Foreskin keratinocyte (primary cell): ENCODE measurements at places on chromosomes 5 and 9.
A peak's percentile ranks its signal among the peaks of the same experiment; 100 is the strongest.

GRCh38 chr9:70205366-70206020, 53.3 kb upstream of the SMC5 start:
- peak; percentile 75 for DNase-seq

- DNase-seq = no peak
Measured at GRCh38 chr9:93340091-93340490, 111.4 kb upstream of the FAM120A start.

DNA sequence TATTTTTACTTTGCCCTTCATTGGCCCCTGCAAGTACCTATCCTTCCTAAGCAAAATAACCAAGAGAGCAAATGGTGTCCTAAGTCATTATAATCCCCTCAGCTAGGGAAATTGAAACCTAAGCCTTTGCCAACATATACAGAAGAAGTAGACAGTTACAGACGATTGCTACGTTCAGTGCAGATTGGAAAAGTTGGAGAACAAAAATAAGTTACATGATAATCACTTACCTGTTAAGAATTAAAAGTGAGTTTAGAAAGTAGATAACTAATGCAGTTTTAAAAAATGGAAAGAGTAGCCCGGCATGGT, 244.8 kb downstream of the MPDZ start:
- DNase-seq = no peak

DNA sequence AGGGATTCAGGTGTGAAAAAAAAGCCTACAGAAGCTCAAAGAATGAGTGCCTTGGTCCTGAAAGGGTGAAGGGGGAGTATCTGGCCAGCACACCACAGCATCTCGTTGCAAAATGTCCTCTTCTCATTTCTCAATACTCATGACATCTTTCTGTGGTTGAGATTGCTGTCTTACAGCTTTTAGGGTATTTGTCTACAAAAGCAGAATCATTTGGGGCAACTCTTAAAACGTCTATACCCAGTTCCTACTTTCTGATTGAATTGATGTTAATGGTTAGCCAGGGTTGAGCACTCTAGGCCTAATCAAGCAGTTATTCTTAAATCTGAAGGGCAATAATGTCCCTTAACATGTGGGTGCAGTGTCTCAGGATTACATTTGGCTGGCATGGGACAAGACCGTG, 21.2 kb upstream of the PCSK5 start:
- no peak for DNase-seq

DNA sequence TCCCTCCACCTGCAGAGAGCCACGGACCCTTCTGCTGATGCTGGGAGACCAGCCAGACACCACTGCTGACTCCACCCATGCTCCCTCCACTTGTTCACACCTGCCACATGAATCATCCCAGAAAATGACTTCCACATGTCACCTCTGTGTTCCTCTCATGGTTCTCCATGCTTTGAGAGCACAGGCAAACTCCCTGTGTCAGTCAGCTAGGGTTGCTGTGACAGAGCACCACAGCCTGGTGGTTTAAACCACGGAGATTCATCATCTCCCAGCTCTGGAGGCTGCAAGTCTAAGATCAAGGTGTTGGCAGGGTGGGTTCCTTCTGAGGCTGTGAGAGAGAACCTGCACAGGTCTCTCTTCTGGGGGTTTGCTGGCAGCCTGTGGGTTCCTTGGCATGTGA, 381.4 kb downstream of the GADD45G start:
- DNase-seq = no peak

DNA sequence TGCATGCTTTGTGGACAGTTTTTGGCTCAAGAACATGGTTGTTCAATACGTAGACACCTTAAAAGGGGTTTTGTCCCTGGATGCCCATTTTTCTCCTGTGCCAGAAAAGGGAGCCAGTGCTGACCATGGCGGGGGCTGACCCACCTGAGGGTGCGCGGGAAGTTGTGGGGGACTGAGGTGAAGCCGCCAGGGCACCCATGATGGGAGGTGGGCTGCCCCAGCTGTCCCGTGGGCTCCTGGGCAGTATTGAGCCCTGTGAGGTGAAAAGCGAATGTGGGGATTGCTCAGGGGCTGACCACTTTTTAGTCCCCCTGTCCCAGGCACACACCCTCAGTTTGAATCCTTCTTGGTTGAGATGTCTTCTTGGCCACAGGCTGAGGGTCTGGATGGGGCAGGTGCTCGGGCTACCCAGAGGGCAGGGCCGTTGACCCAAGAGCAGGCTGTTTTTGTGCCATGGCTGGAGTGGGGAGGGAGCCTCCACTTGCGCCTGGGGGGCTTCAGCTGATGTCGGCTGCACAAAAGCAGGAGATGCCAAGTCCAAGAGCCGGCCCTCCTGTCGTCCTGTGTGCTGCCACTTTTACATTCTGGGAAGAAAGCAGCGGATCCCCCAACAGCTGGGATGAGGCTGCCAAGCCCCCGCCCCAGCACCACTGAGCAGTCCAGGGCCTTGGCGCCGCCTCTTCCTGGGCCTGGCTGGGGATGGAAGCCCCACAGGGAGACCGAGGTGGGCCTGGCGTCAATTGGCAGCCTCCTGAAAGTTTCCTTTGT, 120.1 kb downstream of the WNK2 start:
- DNase-seq = no peak

DNA sequence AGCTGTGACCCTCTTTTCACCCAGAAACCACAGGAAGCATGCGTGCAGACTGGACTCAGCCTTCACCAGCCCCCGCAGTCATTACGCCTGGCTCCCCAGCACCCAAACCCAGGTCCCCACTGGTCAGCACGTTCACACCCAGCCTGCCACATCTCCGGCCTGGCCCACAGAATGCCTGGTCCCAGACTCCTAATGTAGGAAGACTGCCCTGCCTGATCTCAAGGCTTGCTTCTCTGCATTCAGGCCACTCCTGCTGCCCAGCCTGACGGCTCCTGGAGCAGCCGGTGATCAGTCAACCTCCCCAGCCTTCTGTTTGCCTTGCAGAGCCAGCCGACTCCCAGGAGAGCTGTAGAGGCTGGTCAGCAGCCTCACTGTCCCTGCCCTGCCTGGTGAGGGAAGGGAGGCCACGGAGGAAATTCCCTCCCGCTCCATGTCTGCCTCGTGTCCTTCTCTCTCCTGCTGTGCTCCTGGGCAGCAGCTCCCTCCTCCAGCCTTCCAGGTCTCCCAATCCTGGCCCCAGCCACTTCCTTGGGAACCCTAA, 25.4 kb downstream of the ADAMTS2 start:
- no peak for DNase-seq

DNA sequence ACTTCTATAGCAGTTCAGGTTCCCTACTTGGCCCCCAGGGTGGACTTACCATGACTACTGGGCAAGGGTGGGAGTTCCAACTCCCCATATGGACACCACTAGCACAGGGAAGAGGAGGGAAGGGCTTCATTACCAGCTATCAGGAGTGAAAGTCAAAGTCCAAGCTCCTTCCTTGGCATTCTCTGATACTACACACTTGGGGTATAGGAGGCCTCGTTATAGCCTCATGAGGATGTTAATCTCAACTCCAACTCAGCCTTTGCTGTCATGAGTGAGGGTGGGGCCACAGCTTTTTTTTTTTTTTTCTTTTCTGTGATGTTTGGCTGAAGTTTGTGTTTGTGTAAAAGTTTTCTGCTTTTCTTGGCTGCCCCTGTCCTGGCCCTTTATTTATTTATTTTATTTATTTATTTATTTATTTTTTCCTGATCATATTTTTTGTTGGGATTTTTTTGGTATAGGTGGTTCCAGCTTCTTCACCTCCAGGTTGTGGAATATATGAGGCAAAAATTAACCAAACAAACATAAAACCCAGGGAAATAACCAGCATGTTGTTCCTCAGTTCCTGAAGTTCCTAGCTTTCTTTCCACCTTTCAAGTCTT, 8.7 kb downstream of the GARIN3 start:
- no peak for DNase-seq

- no peak for DNase-seq
Measured at GRCh38 chr5:3004361-3005080, 253.0 kb upstream of the IRX2 start.

DNA sequence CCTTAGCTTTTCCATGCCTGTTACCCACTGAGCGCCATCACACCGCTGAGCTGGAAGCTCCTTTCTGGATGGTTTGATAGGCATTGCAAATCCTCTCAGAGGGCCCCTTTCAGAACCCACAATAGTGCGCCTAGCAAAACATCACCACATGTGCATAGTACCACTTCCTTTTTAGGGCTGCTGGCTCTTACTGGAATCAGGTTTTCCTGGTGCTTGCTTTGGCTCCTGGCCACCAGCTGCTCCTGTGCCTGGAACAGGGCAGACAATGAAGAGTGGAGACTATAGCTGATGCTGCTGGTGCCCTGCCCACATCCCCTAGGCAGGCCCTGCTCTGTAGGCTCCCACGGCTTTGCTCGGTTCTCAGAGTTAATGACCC, 163.6 kb upstream of the SEMA6A start:
- DNase-seq = no peak

GRCh38 chr5:176902911-176903664, 3.9 kb upstream of the HK3 start:
- no peak for DNase-seq

- no peak for DNase-seq
Measured at GRCh38 chr5:170327168-170327567, 29.6 kb upstream of the LCP2 start.

GRCh38 chr5:36948041-36948440, 71.5 kb downstream of the NIPBL start:
- DNase-seq = peak; percentile 77

- DNase-seq = no peak
Measured at GRCh38 chr5:151595411-151595826, 4.3 kb upstream of the FAT2 start.

DNA sequence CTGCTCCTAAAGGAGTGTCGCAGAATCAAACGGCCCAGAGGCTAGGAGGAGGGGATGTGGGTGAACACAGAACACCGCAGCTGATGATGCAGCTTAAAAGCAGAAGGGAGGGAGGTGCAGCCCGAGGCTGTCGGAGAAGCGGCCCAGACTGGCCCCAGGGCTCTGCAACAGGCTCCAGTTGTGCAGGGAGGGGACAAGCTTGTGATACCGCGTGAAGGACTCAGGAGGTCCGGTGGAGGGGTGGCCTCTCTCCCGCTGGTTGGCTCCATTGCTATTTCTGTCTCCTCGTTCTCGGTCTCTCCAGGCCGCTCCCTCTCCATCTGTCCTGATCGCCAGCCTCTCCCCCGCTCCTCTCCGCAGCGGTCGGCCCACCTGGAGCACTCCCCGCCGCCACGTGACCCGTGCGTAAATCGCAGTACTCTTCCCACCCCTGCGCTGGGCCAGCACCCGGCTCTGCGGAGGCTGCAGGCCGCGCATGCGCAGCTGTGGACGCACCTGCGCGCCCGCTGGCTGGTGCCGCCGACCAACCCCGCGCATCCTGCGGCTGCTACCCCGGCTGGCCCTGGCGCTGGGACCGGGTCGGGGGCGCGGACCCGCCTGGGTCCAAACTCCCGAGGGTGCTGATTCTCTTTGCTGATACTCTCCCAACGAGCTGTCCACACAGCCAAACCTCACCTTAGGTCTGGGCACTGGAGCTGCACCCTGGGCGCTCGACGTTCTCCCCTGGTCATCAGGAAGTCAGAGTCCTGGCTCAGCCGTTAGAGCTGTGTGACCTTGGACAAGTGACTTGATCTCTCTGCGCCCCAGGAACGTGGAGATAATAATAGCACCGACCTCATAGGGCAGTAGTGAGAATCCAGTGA, 3.7 kb upstream of the STXBP1 start:
- peak; percentile 61 for DNase-seq

GRCh38 chr5:132829742-132830435, 558 bp downstream of the SHROOM1 start:
- peak; percentile 48 for DNase-seq

GRCh38 chr9:106869458-106869857, 6.5 kb downstream of the ZNF462 start:
- DNase-seq = no peak

DNA sequence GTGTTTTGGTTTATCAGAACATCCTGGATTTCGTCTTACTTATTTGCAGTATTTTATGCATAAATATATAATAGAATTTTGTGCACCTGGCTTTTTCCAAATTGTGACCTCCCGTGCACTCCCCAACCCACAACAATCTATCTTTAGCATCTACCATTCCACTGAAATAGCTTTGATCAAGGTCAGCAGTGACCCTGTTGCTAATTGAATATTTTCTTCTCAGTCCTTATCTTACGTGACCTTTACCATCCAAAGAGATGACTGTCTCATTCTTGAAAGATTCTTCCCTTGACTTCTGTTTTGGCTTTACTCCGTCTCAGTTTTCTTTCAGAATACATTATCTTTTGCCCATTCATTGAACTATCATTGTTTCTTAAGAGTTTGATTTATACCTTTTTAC, 18.4 kb downstream of the NDUFS4 start:
- DNase-seq = no peak

GRCh38 chr9:128835246-128836210, 5.9 kb upstream of the SPOUT1 start:
- DNase-seq = no peak

- DNase-seq = no peak
Measured at GRCh38 chr9:19470567-19470966, 61.8 kb downstream of the ACER2 start.

DNA sequence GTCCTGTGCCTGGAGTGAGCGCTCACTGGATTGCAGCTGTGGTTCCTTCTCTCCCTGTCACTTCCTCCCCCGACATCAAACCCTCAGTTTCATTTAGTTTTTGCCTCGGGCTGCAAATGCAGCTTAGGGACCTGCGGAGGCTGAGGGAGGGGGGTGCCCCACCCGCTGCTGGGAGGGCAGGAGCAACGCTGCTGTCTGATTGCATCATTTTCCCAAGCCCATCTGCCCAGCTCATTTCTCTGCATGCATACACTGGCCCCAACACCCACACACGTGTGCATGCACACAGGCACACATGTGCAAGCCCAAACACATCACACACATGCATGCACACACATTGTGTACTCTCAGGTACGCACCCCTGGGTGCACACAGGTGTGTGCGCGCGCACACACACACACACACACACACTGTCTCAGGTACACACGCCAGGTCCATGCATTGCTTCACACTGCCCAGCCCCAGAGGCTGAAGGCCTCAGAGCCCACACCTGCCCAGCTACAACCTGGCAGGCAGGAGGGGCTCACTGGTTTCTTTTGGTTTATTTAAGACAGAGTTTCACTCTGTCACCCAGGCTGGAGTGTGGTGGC, 3.4 kb downstream of the ASS1 start:
- peak; percentile 28 for DNase-seq

GRCh38 chr5:131389096-131389868, 125.4 kb downstream of the CDC42SE2 start:
- no peak for DNase-seq

- peak; percentile 33 for DNase-seq
Measured at GRCh38 chr9:18333157-18333556, 140.8 kb upstream of the ADAMTSL1 start.

GRCh38 chr5:78533356-78533755, 115.2 kb downstream of the LHFPL2 start:
- DNase-seq = no peak

DNA sequence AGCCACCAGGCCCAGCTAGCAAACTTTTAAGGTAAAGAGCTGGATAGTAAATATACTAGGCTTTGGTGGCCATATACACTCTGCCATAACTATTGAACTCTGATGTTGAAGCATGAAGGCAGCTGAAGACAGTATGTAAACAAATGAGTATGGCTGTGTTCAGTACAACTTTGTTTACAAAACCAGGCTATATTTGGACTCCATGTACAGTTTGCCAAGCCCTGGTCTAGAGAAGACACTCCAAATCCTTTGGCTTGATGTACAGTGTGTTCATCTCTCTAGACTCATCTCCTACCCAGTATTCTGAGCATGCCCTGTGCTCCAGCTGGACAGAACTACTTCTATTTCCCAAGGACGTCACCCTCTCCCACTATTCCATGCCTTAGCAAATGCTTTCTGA, 54.3 kb upstream of the MEGF10 start:
- no peak for DNase-seq

GRCh38 chr9:85402551-85402950, 339.2 kb downstream of the AGTPBP1 start:
- DNase-seq = no peak

GRCh38 chr9:123316053-123316718, 39.8 kb upstream of the CRB2 start:
- no peak for DNase-seq
